Left colon (tissue), 2 donors: ENCODE measurements at places on chromosomes 4 and X. TPM values are rescaled to one million over a fixed set of nuclear protein-coding genes. Genes with fewer than 3 reads are reported as not detected.

- DNase-seq = no peak
Measured at GRCh38 chrX:49191574-49192011, 5.4 kb upstream of the PRICKLE3 start.

DNA sequence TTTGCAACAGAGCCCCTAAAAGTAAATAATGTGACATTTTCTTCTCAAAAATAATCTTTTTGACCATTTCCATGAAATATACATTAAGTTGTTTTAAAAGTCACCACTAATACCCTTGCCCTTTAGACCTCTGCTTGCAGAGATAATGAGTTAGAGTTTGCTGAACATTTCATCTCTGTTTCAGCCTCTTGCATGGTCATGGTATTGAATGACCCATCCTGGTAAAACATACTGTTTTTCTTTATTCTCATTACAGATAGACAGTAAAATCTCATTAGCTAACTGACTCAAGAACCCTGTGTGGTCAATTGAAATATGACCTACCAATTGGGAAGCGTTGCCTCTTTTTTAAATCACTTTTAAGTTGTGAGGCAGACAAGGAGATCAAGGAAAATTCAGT is 916.7 kb downstream of the PDHA2 start:
- no peak for DNase-seq

DNA sequence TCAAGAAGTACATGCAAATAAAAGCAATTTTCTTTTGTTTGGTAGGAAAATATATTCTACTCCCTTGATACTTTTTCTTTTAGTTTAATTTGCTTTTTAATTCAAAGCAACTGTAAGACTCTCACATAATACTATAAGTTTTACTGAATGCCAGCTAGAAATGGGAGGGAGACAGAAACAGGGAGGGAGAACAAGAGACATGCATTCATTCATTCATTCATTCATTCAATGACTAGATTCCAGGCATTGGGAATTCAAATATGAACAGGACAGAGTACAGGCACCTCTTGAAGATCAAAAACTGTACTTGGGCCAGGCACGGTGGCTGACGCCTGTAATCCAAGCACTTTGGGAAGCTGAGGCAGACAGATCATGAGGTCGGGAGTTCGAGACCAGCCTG is 85.6 kb downstream of the THOC2 start:
- DNase-seq = no peak

DNA sequence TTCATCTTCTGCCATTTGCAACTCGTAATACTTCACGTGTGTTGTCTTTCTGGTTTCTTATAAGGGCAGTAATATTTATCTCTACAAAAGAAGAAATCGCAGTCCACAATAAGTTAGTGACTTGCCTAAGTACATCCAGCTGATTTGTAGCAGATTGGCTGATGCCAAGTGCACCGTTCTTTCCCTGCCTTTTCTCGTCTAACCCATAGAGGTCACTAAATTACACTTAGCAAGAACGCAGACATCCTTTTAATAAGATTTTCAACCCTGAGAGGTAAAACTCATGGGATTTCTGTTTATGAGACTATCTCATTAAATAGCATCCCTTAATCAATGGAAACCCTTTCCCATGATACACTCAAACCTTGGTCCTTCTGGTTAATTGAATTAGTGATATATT is 408.6 kb upstream of the ACTRT1 start:
- DNase-seq = no peak

GRCh38 chrX:46456125-46456922 is 88.9 kb downstream of the ZNF674 start:
- no peak for DNase-seq

GRCh38 chr4:79682801-79683530 is 274.9 kb upstream of the GK2 start:
- no peak for DNase-seq

Gene TRAM1L1
- total RNA-seq = 0.21 TPM

DNA sequence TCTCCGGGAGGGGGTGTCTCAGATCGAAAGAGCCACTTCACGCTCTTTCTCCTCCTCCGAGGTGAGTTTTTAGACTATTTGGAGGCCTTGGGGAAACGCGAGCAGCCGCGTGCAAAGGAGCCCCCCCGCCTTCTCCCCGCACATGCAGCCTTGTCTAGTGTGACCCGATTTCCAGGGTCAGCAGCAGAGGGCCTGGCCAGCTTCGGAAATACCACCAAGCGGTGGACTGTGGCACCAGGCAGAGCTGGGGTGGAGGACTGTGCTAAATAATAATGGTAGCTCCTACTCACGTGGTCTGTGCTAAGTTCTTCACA is 79.3 kb upstream of the BCOR start:
- DNase-seq = no peak

DNA sequence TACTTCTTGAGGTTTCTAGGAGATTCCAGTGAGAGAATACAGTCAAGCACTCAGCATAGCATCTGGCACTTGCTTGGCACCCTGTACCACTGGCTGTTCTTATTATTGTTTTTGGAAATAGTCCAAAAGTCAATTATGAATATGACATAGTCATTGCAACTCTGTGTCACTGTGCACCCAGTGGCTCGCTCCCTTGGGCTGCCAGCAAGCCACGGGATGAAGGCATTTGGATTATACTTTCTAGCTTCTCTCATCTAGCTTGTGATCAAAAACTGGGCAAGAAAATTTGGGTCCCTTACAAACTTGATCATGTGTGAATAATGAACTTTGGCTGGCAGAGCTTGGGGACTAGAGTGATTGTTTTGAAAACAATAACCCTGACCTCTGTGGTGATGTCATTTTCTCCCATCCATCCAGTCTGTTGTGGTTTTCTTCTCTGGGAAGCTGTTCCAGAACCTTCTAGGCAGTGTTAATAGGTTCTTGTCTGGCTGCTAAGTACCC is 32.7 kb upstream of the LIMCH1 start:
- no peak for DNase-seq

GRCh38 chrX:10062980-10063379 is 93.8 kb upstream of the CLCN4 start:
- no peak for DNase-seq

DNA sequence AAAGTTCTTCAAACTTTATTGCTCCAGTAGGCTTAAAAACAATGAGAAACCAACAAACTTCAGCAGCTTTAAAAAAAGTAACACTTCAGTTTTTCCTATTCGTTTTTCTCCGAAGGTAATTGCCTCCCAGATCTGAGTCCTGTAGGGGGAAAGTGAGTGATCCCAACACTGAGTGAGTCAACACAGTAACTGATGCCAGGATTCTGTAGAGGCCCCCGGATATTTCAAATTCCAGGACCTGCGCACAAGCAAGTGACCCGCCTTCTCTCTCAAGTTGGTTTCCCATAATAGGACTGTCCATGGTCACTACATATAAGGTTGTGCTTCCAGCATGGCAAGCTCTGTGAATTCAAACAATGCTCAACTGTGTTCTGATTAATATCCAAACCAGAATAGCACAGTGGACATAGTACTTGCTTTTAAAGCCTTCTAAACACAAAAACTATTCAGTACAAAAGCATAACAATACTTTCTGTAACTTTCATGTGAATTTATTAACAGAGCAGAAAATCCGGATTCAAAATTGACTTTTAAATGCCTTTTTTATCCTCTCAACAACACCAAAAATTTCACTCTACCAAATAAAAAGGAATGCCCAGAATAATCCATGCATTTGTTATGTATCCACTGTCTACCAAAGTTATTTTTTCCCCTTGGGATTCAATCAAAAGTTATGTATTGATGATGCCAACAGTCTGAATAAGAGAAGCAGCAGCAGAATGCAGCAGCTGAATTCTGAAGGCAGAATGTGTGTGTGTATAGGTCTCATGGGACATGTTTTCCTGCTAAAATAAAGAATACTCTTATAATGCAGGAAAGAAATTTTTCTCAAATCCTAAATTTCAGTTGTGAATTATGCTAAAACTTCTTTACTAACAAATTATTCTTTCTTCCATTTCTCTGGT is at the start of gene DMD:
Gene DMD, minus strand, starts transcription at position 194 of the 905 bp plus-strand sequence. CDS start 237 bp downstream, outside the sequence.
- no peak for DNase-seq

Gene EDNRA
- 0.55 TPM for total RNA-seq

Gene SRPX
- 26.0 TPM for total RNA-seq

- DNase-seq = no peak
Measured at GRCh38 chr4:4694296-4694772, 152.5 kb upstream of the STX18 start.

DNA sequence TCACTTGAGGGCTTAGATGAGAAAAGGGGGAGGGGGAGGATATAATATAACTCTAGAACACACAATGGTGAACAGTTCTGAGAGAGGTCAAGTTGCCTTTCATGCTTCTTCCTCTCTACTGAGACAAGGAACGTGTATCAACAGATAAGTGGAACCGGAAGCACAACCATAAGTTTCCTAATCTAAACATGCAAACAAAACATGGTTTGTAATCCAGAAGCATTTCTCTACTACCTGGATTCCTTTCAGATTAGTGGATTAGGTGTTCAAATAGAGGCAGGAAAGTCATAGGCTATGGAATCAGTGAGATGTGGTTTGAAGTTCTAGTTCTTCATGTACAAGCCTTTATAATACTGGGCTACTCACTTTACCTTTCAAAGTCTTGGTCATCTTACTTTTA is 460.6 kb downstream of the IDS start:
- no peak for DNase-seq

Gene CSAG3
- not detected for total RNA-seq

Gene USP26
- not detected for total RNA-seq

DNA sequence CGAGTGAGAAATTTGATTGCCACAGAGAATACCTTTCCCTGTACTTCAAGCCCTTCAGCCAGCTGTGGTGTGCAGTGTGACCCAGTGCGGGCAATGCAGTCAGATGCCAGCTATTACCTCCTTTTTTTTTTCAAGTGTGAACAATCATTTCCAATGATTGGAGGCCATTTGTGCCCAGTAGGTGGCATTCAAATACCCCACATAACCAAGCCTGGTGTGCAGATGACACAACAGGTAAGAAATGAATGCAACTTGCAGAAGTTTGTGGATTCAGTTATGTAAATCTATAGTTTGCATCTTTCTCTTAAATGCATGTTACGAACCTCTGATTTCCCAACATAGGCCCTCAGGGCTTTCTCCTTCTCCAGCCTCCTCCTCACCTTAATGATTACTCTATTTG is 98.0 kb downstream of the CLCN4 start:
- DNase-seq = no peak

DNA sequence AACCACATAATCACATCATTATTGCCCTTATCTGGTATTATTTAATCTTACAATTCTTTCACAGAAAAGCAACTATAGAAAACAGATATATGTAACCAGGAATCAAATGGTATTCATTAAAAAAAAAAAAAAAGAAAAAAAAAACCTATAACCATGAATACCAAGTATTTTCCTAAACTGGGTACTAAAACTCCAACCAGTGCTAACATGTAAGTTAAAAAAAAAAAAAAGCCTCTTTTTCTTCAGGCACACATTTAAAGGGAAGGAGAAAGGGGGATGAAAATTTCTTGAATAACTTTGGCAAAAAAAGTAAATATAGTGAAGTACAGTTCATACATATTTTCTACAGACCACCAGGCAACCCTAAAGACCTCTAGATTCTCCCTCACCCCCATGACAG is 2.1 kb downstream of the PPAT start:
- DNase-seq = no peak

DNA sequence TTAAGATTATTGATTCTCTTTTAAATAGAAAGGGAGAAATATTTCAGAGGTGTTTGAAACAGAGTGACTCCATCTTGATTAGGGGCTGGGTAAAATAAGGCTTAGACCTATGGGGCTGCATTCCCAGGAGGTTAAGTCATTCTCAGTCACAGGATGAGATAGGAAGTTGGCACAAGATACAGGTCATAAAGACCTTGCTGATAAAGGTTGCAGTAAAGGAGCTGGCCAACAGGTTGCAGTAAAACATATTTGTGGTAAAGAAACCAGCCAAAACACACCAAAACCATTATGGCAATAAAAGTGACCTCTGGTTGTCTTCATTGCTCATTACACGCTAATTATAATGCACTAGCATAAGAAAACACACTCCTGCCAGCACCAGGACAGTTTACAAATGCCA is 165.0 kb downstream of the SPIN4 start:
- no peak for DNase-seq

- no peak for DNase-seq
Measured at GRCh38 chrX:13855689-13856450, 39.0 kb upstream of the GPM6B start.

Gene HMX1
- total RNA-seq = not detected

DNA sequence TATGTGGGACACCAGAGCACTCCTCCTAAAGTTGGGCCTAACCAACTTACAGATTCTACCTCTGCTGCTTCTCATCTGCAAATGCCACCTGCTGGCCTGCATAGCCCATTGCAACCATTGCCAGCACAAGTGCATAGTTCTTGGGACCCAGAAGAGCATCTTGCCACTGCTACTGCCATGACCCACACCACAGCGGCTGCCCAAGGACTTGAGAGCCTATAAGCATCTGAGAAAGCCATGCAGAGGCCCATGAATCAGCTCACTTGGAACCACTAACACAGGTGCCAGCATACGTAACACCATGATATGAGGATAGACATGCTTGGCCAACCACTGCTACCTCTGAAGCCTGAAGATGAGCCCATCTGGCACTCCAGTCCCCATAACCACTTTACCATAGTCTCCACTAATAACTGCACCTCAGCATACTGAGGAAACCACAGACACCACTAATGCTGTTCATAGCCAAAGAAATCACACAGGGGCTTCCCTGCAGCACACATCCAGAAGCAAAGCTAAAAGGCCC is 258.1 kb upstream of the AGTR2 start:
- no peak for DNase-seq

Gene TLR2
- total RNA-seq = 4.3 TPM

Gene MAGED4
- total RNA-seq = 2.3 TPM

DNA sequence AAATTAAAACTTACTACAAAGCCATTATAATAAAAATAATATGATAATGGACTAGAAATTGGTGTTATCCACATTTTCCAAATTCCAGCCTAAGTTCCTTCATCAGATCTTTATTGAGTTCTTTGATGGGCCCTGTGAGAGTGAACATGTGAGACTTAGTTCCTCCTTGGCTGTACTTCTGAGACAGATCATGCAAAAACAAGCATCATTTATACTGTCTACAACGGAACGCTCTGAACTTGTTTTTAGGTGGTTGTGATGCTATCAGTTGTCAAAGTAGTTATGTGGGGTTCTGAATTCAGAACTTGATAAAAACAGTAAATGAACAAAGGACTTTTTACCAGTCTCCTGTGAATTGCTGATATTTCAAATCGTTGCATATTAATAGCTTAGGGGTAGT is 48.9 kb downstream of the JADE3 start:
- no peak for DNase-seq

Gene SSX3
- total RNA-seq = not detected

DNA sequence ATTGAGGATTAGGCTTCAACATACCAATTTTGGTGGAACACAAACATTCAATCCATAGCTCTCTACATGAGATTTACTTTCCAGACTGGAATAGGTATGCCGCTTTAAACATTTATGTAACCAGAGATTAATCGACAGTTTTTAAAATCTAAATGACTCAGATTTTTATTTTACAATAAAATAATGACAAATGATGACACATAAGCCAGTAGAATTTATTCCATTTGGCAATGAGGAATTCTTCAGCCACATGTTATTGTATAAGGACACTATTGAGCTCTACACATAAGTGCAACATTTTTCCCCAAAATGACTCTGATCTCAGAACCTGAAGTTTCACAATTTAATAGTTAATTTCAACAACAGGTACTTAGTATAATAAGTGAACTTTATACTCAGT is 227.0 kb upstream of the PRPS2 start:
- DNase-seq = no peak

Gene RIPPLY1
- not detected for total RNA-seq
